ENCODE measurements at places on chromosomes 7 and 10. TPM values are rescaled to one million over a fixed set of nuclear protein-coding genes. Genes with fewer than 3 reads are reported as not detected.

ABCC2 gene
- total RNA-seq: 1.8 TPM

ABCF2 gene
- total RNA-seq: 55.1 TPM

STRIP2 gene
- 19.7 TPM for total RNA-seq

NPY4R2 gene
- not detected for total RNA-seq

SPAM1 gene
- total RNA-seq: not detected

ZNF488 gene
- total RNA-seq: 0.29 TPM

ITPRID1 gene
- not detected for total RNA-seq

VPS37D gene
- total RNA-seq: 5.9 TPM

TUBAL3 gene
- total RNA-seq: not detected

CPA2 gene
- total RNA-seq: not detected

PTPRZ1 gene
- total RNA-seq: under 0.01 TPM

CTNNA3 gene
- total RNA-seq: not detected
